ENCODE measurements at places on chromosomes 5 and 9. TPM values are rescaled to one million over a fixed set of nuclear protein-coding genes. Genes with fewer than 3 reads are reported as not detected.

Gene MRPL50
- polyA plus RNA-seq = 9.0 TPM

Gene MYOZ3
- polyA plus RNA-seq = 4.1 TPM

Gene RAD1
- 13.3 TPM for polyA plus RNA-seq

Gene FRMD3
- polyA plus RNA-seq = 67.5 TPM

Gene PDZD2
- 24.1 TPM for polyA plus RNA-seq

Gene ZDHHC11
- 8.1 TPM for polyA plus RNA-seq

Gene IL7R
- polyA plus RNA-seq = 0.54 TPM

Gene GPX3
- polyA plus RNA-seq = 1,059 TPM

- no peak for DNase-seq
Observed at GRCh38 chr5:68502531-68502930, 287.0 kb downstream of the PIK3R1 start.

GRCh38 chr9:116391306-116391900, 237.8 kb downstream of the PAPPA start:
- DNase-seq = no peak

GRCh38 chr5:95042037-95042436, 242.9 kb downstream of the MCTP1 start:
- DNase-seq = no peak

GRCh38 chr5:122738088-122738487, 36.8 kb upstream of the SNX2 start:
- no peak for DNase-seq

- peak; percentile 71 for DNase-seq
Observed at GRCh38 chr9:136847088-136847825, 2.0 kb upstream of the PHPT1 start.

DNA sequence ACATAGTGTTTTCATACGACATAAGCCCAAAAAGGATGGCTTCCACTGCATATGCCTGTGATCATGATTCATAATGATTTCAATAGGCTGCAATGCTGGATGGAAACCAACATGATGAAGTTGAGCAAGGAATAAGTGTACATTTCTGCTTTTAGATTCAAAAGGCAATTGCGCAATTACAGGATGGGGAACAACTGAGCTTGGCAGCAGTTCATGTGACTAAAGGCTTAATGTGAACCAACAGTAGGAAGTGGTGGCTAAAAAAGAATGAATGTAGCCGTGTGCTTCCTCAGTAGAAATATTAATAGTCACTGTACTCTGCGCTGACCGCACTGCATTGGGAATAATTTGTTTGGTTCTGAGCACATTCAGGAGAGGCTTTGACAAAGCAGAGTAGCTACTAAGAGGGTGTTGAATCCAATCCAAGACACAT, 51.2 kb downstream of the SLC1A3 start:
- DNase-seq = no peak

DNA sequence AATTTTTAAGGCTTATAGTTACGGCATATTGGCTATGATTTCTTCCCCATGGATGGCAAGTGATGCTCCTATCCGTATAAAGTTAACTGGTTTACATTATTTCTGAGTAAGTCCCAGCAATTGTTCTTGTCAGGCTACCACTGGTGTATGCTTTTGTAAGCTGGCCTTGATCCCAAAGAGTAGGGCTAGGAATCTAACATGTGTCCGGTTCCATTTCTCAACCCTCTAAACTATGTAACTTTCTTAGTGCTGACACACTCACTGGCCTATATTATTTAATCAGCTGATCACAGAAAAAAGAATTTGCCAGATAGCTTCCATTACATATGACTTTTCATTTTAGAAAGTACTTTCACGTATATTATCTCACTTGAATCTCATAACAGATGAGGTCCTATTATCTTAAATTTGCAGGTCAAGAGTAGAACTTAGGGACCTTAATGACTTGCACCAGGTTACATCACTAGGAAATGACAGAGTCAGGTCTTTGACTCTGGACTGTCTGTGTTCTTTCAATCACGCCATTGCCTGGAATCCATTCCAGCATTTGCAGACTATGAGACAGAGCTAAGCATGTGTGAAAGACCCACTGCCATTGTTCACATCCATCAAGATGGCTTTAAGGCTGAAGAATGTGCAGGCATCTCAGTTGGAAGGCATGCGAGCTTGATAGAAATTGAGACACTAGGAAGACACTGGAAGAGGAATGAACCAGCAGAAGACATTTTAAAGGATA, 362.9 kb downstream of the ARRDC3 start:
- DNase-seq = no peak

DNA sequence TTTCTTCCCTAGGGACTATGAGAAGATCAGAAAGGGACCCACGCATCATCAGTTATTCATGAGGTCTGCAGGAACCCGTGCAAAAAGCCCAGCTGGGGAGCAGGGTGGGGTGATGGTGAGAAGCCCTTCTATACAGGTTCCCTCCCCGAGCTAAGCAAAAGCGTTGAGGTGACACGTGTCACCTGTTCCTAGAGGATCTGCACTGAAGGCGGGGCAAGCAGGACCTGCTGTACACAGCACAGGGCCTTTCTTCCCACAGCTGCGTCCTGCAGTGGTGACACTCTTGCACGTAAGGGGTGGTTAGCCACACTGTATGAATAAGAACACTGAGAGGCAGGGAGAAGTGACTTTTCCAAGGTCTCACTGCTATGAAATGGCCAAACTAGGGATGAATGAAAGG, 37.2 kb upstream of the SH3PXD2B start:
- DNase-seq = no peak

DNA sequence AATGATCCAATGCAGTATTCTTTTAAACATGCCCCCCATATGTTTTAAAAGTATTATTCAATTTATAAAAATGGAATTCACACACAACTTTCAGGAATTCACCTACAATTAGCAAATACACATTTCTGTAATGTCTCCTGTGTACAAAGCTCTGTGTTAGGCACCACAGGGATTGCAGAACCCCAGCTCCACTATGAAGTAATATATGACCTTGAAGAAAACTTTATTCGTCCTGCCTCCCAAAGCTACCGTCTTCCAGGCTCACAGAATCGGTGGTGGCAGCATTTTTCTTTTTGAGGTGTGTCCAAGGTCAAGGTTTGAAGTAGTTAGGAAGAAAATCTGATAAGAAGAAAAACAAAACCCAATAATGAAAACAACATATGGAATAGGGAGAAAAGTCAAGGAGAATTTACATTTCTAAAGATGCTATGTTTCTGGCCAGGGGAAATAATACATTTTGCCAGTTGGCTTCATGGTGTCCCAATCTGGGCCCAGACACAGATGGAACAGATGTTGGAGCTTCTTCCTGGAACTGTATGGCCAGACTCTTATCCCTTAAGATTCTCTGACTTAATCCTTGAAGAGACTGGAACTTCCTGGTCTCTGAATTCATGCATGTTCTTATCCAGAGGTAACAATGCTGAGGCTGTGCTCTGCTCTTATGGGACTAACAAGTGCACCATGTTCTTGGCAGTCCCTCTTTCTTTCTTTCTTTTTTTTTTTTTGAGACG, 22.0 kb upstream of the LVRN start:
- DNase-seq = no peak

DNA sequence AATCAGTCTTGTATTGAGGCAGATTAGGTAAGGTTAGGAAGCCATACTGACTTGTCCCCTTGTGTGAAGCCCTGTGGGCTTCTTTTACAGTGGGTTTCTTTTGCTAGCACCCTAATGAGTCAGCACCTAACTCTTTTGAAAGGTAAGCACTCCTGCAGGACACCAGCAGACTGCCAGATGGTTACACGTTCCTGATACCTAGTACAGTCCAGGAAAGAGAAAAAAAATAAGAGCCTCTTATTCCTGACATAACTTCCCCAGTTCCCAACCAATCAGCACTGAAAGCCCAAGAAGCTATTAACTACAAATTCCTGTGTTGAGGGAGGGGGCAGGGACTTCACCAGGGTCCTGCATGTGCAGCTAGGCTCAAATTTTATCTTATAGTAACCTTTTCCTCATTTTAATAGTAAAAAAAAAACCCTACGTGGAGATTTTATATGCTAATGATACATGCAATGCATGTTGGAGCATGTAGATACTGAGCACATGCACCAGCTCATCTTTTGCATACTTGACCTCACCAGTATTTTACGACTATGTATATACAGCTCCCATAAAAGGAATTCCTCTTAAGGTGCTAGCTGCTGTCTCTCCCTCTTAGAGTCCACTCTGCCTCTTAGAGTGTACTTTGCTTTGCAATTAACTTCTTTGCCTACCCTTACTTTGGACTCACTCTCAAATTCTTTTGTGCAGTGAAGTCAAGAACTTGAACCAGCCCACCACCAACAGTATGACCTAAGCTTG, 84.7 kb upstream of the RORB start:
- DNase-seq = no peak

GRCh38 chr5:93587597-93588351, 4.8 kb downstream of the NR2F1 start:
- DNase-seq = no peak

- DNase-seq = no peak
Observed at GRCh38 chr5:131156385-131156784, 8.7 kb downstream of the HINT1 start.

- no peak for DNase-seq
Observed at GRCh38 chr9:133839822-133840329, 101.7 kb upstream of the SARDH start.

DNA sequence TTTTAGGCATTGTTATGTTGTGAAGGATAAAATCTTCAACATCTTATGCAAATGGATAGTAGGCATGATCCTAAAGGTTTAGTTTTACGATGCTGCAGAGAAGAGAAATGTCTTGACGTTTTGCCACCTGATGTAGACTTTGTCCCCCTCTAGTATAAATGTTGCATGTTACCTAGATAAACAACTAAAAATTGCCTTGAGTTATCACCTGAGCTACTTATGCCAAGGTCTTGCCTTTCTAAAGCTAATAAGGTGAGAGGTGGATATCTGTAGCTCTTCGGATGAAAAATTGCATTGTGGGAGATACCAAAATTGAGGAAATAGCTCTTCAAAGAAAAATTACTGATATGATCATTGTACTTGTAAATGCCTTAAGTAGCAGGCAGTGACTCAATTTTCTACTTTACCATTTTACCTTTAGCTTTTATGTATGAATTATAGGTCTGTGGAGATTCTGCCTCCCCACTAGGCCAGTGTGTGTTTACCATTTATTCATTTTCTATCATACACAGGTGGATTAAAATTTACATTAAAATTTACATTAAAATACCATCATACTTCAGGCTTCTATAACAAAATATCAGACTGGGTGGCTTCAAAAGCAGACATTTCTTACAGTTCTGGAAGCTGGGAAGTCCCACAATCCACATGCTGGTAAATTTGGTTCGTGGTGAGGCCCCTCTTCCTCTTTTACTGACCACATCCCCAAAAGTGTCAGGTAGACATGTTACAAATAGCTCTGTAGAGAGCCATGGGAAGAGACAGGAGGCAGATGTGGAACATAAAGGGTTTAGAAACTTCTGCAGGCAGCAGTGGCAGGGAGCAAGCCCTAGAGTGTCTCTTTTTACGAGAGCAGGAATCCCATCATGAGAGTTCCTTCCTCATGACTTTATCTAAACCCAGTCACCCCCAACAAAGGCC, 100.7 kb upstream of the ERBIN start:
- no peak for DNase-seq

DNA sequence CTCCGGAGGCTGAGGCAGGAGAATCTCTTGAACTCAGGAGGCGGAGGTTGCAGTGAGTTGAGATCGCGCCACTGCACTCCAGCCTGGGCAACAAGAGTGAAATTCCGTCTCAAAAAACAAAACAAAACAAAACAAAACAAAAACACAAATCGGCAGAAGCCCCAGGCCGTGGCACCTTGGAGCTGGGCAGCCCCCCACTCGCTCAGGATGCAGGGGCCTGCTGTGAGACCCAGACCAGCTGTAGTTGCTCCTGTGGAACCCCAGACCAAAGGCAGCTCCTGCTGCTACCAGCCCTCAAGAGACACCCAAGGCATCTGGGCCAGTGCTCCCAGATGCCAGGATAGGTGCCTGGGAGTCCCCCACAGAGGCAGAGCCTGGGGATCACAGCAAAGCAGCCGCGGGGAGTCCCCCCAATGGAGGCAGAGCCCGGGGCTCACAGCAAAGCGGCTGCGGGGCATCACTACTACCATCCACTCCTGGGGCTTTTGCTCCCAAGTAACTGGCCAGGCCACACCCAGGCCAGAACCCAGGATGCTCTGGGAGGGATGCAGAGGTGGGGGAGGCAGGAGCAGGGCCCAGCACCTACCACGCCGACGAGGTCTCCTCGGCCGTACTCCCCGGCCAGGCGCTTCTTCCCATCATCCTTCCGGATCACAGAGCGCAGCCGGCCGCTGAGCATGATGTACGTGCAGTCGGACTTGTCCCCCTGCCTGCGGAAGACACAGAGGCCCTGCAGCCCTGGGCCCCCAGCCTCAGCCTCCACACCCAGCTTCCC, 37.7 kb upstream of the NSMF start:
- no peak for DNase-seq

GRCh38 chr5:72611118-72611730, 104.0 kb upstream of the ZNF366 start:
- peak; percentile 72 for DNase-seq

GRCh38 chr5:153756540-153756939, 266.1 kb downstream of the GRIA1 start:
- no peak for DNase-seq

- DNase-seq = no peak
Observed at GRCh38 chr5:115337882-115338281, 41.4 kb upstream of the CCDC112 start.

DNA sequence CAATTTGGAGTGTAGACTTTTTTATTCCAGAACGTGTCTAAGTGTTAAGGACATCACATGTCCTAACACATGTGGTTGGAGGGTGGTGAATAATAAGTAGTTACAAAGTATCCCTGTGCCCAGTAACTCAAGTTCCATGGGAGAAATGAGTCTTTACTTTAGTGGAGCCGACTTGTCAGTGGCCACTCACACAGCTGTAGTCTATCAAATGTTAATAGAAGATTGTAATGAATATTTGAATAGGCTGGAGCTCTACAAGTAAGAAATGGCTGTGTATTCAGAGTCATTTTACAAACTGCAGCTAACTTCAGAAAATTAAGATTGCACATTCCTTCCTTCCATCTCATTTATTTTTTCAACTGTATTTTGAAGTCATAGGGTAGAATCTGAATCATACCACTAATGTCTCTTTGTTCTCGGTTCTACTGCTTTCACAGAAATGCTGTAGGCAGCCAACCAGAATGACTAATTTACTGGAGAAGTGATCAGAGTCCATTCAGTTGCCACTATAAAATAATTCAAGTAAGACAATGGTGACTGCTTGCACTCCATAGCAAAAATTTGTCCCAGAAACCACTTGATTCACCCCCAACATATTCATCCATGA, 394.8 kb downstream of the NR2F1-AS1 start:
- DNase-seq = no peak

DNA sequence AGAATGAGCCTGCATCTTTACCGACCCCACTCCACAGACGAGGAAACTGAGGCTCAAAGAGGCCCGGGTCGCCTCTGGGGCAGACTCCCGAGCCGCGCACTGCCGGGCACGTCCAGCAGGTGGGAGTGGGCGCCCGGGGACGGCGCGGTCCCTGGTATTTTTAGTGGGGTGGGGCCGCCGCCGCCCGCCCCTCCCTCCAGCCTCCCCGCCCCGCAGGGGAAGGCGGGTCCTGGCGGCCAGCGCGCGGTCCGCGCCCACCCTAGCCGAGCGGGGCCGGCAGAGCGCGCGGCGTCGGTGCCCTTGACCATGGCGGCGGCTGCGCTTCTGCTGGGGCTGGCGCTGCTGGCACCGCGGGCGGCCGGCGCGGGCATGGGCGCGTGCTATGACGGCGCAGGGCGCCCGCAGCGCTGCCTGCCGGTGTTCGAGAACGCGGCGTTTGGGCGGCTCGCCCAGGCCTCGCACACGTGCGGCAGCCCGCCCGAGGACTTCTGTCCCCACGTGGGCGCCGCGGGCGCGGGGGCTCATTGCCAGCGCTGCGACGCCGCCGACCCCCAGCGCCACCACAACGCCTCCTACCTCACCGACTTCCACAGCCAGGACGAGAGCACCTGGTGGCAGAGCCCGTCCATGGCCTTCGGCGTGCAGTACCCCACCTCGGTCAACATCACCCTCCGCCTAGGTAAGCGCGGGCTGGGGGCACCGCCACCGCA, at the start of gene LAMC3:
LAMC3 (plus strand) TSS at position 266 of the 710 bp plus-strand sequence; CDS start at position 307, 41 bp downstream.
- DNase-seq = no peak
